PC-3 (cell line): ENCODE measurements at places on chromosomes 3 and 15.

DNA sequence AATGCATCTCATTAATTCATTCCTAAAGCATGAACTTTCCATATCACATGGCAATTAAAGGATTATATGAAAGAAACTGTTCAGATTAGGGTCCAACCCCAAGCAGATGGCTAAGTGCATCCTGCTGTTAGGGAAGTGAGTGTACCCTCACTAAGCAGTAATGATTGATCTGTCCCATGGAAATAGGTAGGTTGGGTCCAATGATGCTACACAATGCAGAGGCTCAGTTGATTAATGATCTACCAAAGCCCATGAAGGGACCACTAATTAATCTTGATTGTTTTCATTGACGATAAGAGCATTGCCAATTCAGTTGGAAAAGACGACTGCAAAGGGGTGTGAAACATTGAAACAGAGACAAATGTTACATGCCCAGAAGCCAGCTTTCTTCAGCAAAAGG is 194.5 kb upstream of the LRTM1 start:
- DNase-seq, result no peak

GRCh38 chr15:56835718-56836171 is 82.7 kb upstream of the TCF12 start:
- no peak for DNase-seq

DNA sequence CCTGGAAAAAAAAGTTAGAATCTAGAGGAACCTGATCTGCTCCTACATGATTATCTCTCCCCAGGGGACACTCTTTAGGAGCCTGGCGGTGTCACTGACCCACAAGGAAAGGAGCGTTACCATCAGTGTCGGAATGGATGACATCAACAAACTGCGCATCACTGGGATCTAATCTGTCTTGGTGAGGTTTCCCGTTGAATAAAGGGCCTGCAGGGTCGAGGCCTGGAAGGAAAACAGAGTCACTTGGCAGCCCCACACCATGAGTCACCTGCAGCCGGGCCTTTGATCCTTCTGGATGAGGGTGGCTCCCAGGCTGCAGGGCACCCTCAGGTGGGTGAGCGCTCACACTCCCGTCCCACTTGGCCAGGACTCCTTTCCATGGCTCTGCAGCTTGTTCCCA is 25.0 kb downstream of the LIPH start:
- peak; percentile 57 for DNase-seq

GRCh38 chr3:47605652-47606051 is 27.0 kb upstream of the CSPG5 start:
- DNase-seq, result peak; percentile 49

- DNase-seq, result no peak
These were observed 2.8 kb upstream of the MB21D2 start for GRCh38 chr3:192920411-192920810.

- peak; percentile 46 for DNase-seq
These were observed 16.0 kb upstream of the PCOLCE2 start for GRCh38 chr3:142904639-142905436.

DNA sequence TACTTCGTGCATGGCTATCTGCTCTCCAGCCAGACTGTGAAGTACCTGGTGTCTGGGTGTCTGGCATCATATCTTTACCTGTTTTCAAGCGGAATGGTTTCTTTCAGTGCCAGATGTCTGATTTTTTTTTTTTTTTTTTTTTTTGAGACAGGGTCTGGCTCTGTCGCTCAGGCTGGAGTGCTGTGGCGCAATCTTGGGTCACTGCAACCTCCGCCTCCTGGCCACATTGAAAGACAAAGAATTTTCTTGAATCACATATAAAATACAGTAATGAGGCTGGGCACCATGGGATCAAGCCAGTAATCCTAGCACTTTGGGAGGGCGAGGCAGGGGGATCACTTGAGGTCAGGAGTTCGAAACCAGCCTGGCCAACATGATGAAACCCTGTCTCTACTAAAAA is 2.8 kb upstream of the MESP1 start:
- DNase-seq, result no peak

DNA sequence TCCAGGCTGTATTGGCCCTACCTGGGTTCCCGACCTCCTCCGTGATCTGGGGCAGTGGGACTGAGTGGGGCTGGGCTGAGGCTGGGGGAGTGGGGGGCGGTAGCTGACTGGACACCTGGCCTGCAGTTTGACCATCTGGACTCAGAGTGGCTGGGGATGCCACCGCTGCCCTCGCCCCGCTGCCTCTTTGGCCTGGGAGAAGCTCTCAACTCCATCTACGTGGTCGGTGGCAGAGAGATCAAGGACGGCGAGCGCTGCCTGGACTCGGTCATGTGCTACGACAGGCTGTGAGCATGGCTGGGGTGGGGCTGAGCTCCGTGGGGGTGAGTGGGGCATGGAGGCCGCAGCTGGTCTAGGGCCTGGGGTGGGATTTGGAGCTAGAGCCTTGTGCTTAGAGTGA is 2.7 kb downstream of the KLHL40 start:
- DNase-seq, result no peak

- DNase-seq, result no peak
These were observed 18.4 kb upstream of the CRABP1 start for GRCh38 chr15:78321786-78322185.

- no peak for DNase-seq
These were observed 2.9 kb upstream of the PRRT3 start for GRCh38 chr3:9955067-9955502.

- DNase-seq, result peak; percentile 39
These were observed 4.0 kb downstream of the HES1 start for GRCh38 chr3:194139814-194140391.

DNA sequence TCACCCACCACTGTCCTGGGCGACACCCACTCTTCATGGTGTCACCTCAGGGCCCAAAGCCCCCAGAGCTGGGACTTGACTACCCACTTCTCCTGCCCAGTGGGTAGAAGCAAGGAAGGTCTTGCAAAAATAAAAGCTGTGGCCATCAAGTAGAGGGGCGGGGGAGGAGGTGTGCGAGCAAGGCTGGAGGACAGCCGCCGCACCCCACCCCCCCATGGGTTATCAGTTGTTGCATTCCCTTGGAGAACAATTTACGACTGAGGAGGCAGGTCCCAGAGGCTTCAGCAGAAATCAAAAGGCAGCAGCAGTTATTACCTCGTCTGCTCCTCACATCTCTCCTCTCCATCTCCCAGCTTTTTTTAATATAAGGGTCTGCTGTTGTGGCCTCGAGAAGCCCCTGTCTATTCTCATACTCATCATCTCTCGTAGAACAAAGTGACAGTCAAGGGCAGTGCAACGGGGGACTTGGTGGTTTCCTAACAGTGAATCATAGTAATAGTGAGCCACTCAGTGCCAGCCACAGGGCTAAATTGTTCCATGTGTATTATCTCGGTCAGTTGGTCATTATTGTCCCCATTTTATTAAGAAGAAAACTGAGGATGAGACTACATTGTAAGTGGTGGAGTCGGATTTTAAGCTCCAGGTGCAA is 116.4 kb downstream of the PDCD6IP start:
- DNase-seq, result no peak
